ENCODE measurements at places on chromosomes 7 and 10.

GRCh38 chr10:58653139-58653538 is 140.5 kb downstream of the BICC1 start:
- peak; percentile 41 for DNase-seq

GRCh38 chr10:116270771-116271592 is 2.0 kb downstream of the GFRA1 start:
- no peak for DNase-seq

GRCh38 chr10:124129471-124129870 is 36.1 kb upstream of the CHST15 start:
- no peak for DNase-seq

DNA sequence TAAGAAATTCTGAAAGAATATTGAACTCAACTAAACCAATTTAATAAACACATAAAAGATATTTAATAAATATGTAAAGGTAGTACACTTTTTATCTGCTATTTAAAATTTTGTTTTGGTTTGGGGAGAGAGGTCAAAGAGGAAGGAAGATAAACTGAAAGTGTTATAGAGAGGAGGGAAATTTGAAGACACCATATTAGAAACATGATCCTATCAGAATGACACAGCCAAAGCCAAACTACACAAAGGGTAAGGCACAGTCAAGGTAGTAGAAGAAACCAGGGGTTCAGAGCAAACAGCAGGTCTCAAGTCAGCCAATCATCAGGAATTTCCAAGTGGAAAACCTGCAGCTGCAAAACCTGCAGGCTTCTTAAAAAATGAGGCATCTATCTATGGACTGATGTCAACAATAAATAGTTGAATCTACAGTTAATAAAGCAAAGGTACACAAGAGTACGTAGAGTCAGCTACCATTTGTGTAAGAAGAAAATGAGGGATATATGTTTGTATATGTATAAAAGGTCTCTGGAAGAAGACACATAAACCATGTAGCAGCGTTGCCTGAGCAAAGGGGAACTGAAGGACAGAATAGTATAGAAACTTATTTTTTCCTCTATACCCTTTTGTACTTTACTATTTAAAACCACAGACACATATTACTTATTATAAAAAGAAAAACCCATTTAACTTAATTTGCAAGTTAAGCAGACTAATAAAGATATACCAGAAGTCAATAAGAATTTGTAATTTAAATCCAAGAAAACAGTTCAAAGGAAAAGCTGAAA is 10.0 kb downstream of the ZNF800 start:
- DNase-seq = no peak

DNA sequence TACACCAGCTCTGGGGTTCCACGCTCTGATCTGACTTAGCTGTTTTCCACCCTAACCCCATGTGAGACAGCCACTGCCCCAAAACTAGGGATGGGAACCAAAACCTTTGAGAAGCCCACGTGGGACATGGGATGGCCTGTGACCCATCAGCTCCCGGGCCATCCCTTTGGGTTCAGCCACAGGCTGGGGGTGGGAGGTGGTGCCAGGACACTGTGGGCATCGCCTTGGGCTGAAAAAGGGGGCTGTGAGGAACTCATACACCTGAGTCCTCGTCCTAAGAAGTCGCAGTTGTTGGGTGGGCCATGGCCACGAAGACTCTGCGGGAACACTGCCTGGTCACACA is 379.1 kb downstream of the DNAJB6 start:
- no peak for DNase-seq

GRCh38 chr10:124296121-124296812 is 122.5 kb downstream of the OAT start:
- DNase-seq = no peak

- DNase-seq = peak; percentile 60
Observed at GRCh38 chr7:79091661-79092060, 361.8 kb downstream of the MAGI2 start.

GRCh38 chr10:97503406-97503805 is 4.7 kb downstream of the UBTD1 start:
- DNase-seq = no peak

- DNase-seq = no peak
Observed at GRCh38 chr7:107224374-107225223, 55.8 kb downstream of the HBP1 start.

DNA sequence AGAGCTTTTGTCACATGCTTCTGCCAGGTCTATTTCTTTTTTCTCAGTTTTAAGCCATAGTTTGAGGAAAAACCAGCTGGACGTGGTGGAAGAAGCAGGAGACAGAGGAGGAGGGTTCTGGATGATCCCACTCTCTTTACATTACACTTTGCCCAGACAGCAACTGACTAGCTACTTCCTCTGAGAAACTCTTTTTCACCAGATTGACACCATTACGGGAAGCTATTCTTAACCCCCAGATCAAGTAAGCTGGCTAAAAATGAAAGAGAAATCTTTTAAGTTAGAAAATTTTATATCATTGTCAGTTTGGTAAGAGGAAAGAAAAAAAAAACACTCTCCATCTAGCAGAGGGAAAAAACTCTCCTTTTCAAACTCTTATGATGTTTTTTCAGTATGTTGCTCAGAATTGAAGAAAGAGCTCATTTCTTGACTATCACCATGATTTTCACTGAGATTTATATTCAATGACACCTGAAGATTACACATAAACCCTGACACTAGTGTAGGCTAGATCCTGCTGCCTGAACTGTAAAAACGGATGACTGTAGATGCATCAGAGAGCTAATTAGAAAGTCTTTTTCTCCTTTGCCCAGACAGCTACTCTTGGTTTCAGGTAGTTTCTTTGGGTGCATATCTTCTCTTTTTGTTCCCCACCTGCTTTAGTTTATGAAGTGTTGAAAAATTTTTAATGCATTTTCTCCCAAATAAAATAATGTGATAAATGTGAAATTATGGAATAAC is 203.1 kb downstream of the TFEC start:
- no peak for DNase-seq

DNA sequence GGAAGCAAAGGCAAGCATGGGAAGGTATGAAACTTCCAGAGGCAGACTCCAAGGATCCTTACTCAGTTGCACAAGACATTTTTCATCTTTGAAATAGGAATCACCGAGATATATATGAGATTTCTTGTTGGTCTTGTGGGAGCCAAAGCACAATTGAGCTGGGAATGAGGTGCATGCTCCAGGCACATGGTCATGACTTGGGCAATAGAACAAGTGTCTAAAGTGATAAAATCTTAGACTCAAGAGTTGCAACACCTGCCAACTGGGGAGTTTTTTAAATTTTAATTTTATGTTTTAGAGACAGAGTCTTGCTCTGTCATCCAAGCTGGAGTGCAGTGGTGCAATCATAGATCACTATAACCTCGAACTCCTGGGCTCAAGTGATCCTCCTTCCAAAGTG is 169.5 kb upstream of the ADCY1 start:
- no peak for DNase-seq

GRCh38 chr7:151710646-151711434 is 166.1 kb downstream of the PRKAG2 start:
- DNase-seq = no peak

DNA sequence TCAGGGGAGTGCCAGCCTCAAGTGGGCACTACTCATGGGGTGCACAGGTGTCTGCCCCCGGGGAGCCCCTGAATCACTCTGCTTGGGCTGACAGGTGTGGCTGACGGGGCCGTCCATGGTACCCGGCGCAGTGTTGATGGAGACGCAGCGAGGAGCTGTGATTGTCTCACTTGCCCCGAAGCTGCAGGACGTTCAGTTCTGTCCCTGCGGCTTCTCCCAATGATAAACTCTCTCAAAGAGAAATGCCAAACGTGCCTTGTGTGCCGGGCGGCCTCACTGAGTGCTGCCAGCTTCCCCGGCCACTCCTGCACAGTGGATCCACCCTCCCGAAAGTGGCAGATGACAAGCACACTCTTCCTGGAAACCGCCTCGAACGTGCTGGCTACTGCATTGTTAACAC is 203.2 kb downstream of the DNAJB6 start:
- no peak for DNase-seq

- no peak for DNase-seq
Observed at GRCh38 chr10:2208106-2208505, 470.8 kb upstream of the ADARB2 start.

DNA sequence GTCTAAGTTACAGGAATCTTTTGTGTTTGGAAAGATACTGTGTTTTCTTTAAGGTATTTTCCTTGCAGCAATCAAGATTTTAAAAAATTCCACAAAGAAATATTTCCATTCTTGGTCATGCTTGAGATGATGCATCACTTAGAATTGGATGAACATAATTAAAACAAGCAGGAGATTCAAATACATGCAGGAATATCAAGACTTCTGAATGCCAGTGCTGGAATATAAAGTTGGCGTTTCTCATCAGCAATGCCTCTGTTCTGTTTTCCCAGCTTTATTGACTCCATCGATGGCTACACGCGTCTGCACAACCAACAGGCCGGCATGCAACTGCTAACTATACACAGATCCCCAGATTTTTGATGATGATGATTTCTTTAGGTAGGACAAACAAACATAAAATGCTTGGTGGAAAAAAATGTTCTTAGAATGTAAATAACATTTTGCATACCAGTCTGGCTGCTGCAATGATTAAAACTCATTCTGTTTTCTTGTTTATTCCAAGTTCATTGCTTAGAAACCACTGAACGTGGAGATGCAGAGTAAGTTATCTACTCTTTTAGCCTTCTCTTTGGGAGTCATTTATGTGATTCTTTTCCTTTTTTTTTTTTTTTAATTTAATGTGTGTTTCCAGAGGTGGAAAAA is 91.3 kb upstream of the FAM171A1 start:
- no peak for DNase-seq

DNA sequence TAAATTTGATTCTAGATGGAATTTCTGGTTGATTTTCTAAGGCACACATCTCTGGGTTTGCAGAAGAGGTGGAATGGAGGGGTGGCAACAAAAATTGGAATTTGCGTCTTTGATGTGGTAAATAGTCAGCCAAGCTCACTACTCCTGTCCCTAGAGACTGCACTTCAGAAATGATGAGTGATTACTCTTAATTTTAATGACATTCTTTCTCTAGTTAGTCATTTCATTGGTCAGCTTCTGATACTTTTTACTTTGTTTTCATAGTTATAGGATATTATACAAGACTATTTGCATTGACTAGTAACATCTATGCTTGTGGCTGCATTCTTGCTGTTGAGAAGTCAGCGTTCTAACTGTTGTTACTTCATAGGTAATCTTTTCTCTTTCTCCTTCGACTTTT is 658.3 kb downstream of the SUGCT start:
- DNase-seq = peak; percentile 70

DNA sequence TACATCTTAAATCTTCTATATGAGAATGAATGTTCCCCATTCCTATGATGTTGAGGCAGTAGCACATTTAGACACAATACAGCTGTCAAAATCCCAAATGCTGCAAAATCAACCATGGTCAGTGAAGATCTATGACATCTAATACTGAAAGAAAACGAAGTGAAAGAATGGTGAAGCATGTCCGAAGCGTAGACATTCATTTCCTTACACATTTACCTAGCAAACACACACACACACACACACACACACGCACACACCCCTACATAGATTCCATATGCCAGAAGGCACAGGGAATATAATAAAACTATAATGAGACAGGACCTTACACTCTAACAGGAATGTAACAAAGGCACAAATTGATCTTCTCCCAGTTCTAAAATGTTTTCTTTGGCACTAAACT is 32.5 kb downstream of the CCDC6 start:
- no peak for DNase-seq

GRCh38 chr7:27387864-27388263 is 145.3 kb downstream of the EVX1 start:
- DNase-seq = no peak

- DNase-seq = no peak
Observed at GRCh38 chr10:63421591-63421990, 44.2 kb downstream of the JMJD1C start.

DNA sequence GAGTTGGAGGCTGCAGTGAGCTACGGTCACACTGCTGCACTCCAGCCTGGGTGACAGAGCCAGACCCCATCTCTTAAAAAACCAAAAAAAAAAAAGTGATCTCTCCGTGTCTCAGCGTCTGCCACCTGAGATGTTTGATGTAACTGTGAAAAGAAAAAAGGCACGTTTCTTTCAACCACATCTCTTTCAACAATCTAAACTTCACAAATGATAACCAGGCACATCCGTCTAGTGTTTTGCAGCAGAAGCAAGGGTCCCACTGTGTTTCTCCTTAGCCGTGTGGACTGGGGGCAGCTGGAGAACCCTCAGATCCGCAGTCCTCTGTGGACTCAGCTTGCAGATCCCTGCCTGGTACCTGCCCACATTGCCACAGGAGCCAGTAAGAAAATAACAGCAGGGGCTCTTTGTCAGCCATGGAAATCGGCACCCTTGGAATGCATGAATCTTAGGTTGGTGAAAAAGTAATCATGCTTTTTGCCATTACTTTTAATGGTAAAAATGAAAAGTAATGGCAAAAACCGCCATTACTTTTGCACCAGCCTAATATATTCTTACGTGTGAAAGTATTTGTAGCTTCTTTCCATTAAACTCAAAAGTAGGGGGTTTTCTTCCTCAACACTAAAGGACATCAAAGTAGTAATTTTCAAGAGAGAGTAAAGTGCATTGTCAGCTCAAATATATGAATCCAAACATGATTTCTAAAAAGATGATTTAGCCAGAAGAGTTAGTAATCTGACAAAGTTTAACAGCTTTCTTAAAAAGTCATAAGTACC is 276.5 kb downstream of the CCDC3 start:
- no peak for DNase-seq

GRCh38 chr10:52678611-52679010 is 94.0 kb downstream of the MBL2 start:
- no peak for DNase-seq

- no peak for DNase-seq
Observed at GRCh38 chr10:50390302-50390701, 139.0 kb upstream of the ASAH2 start.

DNA sequence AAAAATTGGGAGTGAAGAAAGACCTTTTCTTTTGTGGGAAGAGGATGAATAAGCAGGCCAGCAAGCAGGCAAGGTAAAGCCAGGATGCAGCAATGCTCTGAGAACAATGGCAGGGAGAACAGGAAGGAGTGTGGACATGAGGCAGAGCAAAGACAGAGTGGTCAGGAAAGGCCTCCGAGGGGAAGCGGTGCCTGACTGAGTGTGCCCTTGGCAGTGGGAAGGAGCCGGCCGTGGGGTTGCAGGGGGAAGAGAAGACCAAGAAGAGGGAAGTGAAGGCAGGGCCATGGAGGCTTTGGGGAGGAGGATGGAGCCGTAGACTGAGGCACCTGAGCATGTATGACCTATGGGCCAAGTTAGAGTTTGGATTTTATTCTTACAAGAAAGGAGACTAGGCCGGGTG is 21.9 kb upstream of the ZNF212 start:
- DNase-seq = peak; percentile 59

- no peak for DNase-seq
Observed at GRCh38 chr7:147968046-147968610, 622.4 kb upstream of the C7orf33 start.

GRCh38 chr10:113390896-113391295 is 162.0 kb upstream of the HABP2 start:
- no peak for DNase-seq

DNA sequence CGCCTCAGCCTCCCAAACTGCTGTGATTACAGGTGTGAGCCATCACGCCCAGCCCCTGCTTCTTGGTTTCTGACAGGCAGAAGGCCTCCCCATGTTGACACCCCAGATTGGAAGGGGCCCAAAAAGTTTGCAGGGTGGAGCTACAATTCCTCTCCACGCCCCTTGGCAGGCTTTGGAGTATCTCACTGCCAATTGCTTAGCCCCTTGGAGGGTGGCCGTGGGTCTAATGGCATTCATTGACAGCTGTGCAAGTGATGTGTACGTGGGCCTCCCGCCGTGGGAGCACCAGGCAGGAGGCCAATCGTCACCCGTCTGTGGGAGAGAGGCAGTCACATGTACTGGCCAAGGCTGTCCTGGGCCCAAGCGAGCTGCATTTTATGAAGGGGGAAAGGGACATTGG is 73.7 kb upstream of the PPIF start:
- no peak for DNase-seq
